ENCODE measurements at places on chromosomes 12 and 14.
A peak's percentile ranks its signal among the peaks of the same experiment; 100 is the strongest.

- peak; percentile 68 for DNase-seq
These were observed 286.4 kb upstream of the PRKD1 start for GRCh38 chr14:30214014-30214413.

DNA sequence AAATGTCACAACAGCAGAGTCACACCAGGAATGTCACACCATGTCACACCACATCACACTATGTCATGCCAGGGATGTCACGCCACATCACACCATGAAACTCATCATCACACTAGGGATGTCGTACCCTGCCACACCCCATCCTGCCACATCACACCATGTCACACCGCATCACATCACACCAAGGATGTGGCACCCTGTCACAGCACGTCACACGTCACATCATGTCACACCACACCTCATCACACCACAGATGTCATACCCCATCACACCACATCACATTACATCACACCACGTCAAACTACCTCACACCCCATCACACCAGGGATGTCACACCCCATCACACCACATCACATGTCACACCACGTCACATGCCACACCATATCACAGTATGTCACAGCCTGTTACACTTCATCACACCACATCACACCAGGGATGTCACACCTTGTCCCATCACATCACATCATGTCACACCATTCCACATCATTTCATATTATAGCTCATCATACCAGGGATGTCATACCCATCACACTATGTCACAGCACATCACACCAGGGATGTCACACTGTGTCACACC lies 90.9 kb downstream of the TMEM121 start:
- no peak for DNase-seq

DNA sequence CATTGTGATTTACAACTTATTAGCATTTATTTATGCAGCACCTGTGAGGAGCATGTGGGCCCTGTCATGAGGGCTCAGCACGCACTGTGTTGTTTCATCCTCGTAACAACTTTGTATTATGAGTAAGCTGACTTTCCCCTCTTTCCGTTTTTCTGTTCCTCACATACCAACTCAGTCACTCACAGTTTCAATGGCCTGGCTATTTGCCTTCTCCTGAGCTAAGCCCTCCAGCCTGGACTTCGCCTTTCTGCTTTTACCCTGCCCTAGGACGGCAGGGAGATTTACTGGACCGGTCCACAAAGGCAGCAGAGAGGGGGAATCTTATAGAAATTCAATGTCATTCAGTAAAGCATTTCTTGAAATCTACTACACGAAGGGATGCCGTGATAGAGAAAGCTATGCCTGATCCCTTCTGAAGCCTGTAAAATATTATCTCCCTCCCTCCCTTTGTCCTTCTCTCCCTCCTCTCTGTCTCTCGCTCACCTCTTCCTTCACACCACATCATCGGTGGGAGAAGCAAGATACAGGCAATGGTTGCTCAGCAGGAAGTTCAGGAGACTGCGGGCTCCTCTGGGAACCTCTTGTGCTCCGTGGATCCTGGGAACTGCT lies 219.2 kb upstream of the TBX3 start:
- no peak for DNase-seq

- peak; percentile 20 for DNase-seq
These were observed 9.2 kb downstream of the CD69 start for GRCh38 chr12:9751204-9752144.

- no peak for DNase-seq
These were observed 55.3 kb downstream of the GALNT16 start for GRCh38 chr14:69315301-69315700.

DNA sequence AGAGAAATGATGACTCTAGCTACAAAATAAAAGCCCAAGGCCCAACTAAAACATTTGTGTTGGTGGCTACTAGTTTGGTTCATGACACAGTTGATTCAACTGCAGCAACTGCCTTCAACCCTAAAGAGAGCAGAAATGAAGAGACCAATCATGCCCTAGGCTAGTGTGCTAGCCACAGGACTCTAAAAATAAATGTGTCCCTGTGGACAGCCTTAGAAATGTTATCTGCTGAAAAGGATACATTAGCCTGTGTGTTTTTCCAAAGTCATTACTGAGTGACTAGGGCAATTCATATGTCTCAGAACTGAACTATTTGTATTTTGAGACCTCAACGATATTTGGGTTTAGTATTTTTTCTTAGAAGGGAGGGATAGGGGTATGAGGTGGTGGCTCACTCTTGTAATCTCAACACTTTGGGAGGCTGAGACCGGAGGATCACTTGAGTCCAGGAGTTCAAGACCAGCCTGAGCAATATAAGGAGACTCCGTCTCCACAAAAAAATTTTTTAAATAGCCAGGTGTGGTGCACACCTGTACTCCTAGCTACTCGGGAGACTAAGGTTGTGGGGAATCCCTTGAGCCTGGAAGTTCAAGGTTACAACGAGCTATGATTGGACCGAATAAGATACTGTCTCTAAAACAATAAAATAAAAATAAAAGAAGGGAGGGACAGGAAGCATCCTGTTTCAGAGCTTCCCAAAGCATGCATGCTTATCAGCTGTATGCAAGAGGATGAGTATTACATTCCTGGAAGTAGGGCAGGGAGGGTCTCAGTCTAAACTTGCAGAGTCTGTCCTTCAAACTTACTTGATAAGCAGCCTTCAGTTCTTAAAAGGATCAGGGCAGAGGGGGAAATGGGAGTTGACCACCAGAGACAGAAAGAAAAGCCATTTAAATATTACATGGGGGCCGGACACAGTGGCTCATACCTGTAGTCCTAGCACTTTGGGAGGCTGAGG lies 29.6 kb upstream of the NAP1L1 start:
- peak; percentile 62 for DNase-seq

Measured in bronchial epithelial cell (primary cell).